ENCODE measurements at places on chromosomes 12 and 14. TPM values are rescaled to one million over a fixed set of nuclear protein-coding genes. Genes with fewer than 3 reads are reported as not detected.

Gene WNT1
- not detected for total RNA-seq

Gene CRIP2
- total RNA-seq, result 20.3 TPM

Gene EFS
- total RNA-seq, result 9.3 TPM

Gene PFKM
- total RNA-seq, result 77.7 TPM

Gene PRR13
- 155 TPM for total RNA-seq

Gene OLR1
- 48.8 TPM for total RNA-seq

Gene CMA1
- not detected for total RNA-seq

Gene SPPL3
- 41.7 TPM for total RNA-seq

Gene HSPA2
- 10.0 TPM for total RNA-seq

Gene ZDHHC22
- total RNA-seq, result not detected

Gene CEP290
- 12.2 TPM for total RNA-seq

Gene SERPINA3
- total RNA-seq, result not detected

Gene MYO1A
- total RNA-seq, result not detected

Gene HNF1A
- total RNA-seq, result not detected

Gene SPX
- not detected for total RNA-seq

Gene ZFHX2
- total RNA-seq, result 1.5 TPM

Gene KRT82
- not detected for total RNA-seq

Gene DAO
- not detected for total RNA-seq

Gene FAM186B
- total RNA-seq, result 0.23 TPM

Gene RERG
- total RNA-seq, result not detected

Data from HFFc6 (cell line).